ENCODE measurements at places on chromosomes 13 and 19.

GRCh38 chr13:70809588-70809987, 701.3 kb upstream of the KLHL1 start:
- no peak for DNase-seq

DNA sequence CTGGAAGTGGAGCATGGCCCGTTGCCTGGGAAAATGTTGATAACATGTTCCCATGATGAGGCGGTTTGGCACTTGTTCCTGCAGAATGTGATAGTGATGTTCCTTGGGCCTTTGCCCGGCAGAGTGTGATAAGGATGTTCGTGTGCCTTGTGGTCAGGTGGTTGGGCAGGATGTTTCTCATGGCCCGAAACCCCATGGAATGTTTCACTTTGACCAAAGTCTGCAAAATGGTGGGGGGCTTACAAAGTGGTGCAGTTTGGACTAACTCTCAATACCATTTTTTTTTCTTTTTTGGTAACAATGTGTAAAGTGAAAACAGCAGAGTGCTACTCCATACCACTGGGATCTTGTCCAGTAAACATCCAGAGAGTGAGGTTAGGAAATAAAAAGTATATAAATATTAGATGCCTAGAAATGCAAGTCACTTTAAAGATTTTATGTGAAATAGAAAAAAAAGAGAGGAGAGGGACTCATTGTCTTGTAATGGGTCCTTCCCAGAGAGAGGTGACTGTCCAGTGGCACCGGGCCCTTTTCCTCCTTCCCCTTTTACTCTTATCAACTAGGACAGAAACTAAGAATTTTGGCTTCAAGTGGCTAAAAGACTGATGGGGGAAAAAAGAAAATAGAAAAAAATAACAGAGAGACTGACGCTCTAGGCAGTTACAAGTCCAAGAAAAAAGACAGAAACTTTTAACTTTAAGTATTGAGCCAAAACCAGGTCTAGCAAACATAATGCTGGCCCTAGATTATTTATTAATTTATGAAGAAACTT, 5.7 kb downstream of the FPR3 start:
- no peak for DNase-seq

- no peak for DNase-seq
These were observed 77.8 kb downstream of the TEX29 start for GRCh38 chr13:111398196-111398595.

DNA sequence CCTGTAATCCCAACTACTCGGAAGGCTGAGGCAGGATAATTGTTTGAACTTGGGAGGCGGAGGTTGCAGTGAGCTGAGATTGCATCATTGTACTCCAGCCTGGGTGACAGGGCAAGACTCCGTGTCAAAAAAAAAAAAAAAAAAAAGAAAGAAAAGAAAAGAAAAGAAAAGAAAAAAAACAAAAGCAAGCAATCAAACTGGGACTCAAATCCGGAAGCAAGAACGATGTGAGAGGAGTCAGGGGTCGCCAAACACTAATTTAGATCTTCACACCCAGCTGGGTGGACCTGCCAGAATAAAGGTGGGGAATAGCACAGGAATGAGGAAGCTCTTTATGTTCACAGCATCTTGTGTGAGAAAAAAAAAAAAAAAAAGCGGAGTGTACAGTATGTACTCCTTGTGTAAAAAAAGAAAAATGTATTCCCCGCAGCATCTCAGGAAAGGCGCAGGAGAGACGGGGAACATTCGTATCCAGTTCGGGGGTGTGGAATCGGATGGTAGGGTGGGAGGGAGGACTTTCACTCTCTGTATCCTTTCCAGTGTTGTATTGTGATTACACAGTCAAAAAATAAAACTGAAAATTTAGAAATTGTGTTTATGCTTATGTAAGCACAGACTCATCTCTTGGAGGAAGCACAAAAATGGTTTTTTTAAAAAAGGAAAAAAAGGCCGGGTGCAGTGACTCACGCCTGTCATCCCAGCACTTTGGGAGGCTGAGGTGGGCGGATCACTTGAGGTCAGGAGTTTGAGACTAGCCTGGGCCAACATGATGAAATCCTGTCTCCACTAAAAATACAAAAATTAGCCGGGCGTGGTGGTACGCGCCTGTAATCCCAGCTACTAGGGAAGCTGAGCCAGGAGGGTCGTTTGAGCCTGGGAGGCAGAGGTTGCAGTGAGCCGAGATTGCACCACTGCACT, 7.6 kb downstream of the DNAJB1 start:
- DNase-seq, result no peak

DNA sequence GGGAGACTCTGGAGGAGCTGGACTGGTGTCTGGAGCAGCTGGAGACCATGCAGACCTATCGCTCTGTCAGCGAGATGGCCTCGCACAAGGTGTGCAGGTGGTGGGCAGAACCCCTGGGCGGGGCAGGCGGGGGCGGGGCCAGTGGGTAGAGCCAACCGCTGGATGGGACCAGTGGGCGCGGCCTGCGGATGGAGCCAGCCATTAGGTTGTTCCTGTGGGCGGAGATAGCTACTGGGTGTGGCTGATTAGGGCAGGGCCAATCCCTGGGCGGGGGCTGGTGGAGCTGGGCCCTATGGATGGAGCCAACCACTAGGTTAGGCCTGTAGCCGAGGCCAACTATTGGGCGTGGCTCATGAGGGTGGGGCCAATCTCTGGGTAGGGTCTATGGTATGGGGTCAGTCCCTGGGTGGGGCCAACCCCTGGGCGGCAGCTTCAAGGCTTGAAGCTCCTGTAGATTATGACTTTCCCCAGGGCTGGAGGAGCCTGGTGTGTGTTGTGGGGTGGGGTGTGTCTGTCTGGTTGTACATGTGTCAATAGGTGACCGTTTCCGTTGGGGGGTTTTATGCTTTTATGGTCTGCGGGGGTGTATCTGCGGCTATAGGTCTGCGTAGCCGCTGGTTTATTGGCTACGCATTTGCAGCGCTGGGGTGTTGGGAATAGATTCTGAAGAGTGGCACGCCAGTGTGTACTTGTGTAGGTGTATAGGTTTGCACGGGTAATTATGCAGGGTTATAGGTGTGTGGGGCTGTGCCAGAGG, 30.7 kb downstream of the PDE4A start:
- no peak for DNase-seq

DNA sequence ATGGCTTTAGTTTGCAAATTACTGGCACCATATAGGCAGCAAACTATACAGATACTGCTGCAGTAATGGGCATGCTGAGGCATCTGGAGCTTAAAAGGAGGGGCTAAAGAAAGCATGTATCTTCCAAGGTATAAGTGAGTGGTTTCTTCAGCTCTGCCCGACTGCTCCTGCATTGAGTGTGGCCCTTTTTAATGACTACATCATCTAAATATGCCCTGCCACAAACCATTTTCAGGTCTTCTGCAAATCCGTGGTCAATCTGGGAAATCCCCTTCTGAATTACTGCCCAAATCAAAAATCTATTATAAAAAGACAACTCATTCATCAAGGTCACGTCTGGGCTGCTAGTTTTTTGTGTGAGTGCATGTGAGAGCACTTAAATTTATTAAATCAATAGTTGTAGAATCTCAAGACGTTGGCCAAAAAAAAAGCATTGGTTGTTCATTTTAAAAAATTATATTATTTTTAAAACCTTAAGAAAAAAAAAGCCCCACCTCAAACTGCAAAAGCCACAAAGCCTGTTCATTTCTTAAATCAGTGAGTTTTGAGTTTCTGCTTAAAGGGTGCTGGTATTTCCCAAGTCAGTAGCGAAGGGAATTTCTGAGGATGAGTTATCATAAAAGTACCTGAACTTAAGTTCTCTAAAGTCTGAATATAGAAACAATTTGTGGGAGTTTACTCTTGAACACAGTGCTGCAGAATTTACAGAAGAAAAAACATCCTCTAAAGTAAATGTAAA, 16.3 kb downstream of the LCP1 start:
- DNase-seq, result peak; percentile 24

GRCh38 chr19:37991176-37991835, 84.3 kb downstream of the SIPA1L3 start:
- DNase-seq, result no peak

DNA sequence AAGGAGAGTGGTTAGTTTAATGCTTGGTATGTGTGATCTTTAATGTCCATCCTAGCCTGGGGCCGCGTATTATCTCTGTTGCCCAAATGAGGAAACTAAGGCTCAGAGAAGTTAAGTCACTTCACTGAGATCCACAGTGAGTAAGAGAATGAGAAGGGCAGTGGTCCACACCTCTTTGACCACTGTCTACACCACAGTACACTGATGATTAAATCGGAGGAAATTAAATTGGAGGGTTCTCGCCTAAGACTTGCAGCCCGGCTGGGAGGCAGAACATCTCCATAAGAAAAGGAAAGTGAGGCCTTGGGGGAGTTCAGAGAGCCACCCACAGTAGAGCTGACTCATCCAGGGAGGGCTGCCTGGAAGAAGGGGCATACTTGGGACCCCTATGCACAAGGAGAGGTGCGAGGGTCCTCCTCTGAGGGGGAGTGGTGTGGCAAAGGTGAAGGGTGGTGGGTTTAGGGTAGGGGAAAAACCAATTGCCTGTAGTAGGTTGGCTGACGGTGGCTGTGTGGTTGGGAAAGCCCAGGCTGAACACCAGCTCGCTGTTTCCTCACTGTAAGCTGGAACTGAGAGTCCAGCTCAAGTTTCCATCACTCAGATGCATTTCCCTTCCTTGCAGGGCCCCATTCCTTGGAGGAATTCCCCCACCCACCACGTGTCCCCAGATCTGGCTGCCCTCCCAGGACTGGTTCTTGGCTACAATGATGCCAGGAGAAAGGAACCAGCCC, 15.0 kb upstream of the DHRS12 start:
- no peak for DNase-seq

- DNase-seq, result peak; percentile 52
These were observed 7.9 kb upstream of the PDE4A start for GRCh38 chr19:10412257-10412977.

- no peak for DNase-seq
These were observed 1.4 kb downstream of the TLE6 start for GRCh38 chr19:2978772-2979171.

- DNase-seq, result no peak
These were observed 175.6 kb upstream of the SLITRK6 start for GRCh38 chr13:85974608-85975366.

- DNase-seq, result no peak
These were observed 1.5 kb upstream of the GRWD1 start for GRCh38 chr19:48444129-48444935.

DNA sequence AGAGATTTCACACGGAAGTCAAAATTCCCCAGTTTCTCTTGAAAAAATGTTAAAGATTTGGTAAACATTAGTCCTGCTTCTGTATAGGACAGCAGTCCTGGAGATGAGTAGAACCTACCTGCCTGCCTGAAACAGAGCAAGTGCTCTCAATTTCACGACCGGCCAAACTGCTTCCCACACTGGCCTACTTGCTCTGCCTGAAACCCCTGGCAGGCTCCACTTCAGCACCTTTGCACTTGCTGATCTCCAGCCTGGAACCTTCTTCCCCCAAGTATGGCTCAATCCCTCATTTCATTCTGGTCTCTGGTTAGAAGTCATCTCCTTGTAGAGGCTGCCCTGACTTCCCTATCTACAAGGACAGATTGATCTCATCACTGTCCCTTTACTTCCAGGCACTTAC, 271.4 kb downstream of the DLEU7 start:
- DNase-seq, result no peak

All from activated T-helper 1 cell treated with anti-CD3 and anti-CD28 coated beads, Interleukin-12 subunit alpha, Interleukin-12 subunit beta, Interleukin-2, Interleukin-4 antibody, amounts not matched to agents 30 ng/mL and 10 ng/mL and 1 ng/mL, durations not matched to agents 14 hours and 24 hours and 36 hours (primary cell).